Activated effector memory CD4-positive, alpha-beta T cell treated with Interleukin-2 at 50 U/mL for 16 hours (primary cell): ENCODE measurements at places on chromosomes 11 and 22.

DNA sequence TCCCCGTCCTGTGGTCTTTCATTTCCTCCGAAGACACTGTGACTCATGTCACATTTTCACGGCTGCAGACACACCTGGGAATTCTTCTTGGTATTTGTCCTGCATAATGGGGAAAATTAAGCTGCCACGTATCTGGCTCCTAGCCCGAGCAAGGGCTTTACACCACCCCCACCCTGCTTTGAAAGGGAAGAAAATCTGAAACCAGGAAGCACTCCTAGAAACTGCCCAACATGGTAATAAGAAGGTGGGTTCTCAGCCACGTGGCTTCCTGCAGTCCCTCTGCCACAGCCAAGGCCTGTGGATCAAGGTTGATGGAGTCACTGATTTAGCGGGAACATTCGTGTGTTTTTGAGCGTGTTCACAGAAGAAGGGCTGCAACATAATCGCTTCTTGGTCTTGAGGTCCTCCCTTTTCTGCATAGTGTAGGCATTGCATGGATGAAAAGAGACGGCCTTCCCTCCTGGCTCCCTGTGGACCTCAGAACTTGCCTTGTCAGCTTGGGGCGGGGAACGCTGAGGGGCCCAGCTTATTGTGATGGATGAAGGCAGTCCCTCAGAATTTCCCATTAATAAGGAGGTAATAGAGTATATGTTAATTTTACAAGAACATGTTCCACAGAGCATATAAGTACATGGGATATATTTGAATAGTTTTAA lies 292.0 kb downstream of the NTM start:
- DNase-seq, result no peak

- no peak for DNase-seq
These were observed 40.7 kb downstream of the ARFGAP3 start for GRCh38 chr22:42816336-42816735.

DNA sequence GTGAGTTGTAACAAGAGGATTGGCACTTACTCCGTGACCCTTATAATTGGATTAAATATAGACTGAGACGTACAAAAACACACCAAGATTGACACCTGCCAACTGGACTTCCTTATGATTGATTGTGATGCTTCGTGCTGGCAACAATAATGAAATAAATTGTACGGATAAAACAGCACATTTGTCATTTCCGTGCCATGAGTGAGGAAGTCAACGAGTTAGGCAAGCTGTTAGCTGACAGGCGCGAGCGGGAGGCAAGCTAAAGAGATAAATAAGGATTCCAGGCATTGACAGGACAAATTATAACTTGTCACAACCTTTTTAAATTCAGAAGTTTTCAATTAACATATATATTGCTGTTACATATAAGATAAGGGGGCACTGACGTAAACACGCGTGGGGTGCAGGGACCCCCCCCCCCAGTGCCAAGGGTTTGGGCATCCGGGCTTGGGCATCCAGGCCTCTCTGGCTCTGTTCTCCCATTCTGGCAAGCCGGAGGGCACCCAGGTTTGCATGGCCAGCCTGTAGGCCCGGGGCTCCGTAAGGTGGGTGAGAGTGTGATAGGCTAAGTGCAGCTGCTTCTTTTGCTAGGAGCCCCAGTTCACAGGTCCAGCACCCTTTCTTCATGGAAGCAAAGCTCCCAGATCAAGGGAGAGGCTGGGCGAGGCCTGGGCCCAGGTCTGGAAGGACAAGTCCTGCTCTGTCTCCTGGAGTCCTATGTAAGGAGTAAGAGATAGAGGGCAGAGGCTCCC lies 11.2 kb upstream of the PAX6 start:
- DNase-seq, result no peak

DNA sequence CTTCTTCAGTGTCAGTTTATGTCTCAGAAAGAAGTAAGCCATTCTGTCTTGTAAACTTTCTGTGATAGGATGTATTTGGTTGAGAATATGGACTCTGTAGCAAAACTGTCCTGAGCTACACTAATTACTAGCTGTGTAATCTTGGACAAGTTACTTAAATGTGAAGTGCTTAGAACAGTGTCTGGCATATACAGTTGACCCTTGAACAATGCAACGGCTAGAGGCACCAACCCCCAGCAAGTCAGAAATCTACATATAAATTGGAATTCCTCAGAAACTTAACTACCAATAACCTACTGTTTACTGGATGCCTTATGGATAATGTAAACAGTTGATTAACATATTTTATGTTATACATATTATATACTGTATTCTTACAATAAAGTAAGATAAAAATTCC lies 68.7 kb upstream of the GRK2 start:
- DNase-seq, result no peak

DNA sequence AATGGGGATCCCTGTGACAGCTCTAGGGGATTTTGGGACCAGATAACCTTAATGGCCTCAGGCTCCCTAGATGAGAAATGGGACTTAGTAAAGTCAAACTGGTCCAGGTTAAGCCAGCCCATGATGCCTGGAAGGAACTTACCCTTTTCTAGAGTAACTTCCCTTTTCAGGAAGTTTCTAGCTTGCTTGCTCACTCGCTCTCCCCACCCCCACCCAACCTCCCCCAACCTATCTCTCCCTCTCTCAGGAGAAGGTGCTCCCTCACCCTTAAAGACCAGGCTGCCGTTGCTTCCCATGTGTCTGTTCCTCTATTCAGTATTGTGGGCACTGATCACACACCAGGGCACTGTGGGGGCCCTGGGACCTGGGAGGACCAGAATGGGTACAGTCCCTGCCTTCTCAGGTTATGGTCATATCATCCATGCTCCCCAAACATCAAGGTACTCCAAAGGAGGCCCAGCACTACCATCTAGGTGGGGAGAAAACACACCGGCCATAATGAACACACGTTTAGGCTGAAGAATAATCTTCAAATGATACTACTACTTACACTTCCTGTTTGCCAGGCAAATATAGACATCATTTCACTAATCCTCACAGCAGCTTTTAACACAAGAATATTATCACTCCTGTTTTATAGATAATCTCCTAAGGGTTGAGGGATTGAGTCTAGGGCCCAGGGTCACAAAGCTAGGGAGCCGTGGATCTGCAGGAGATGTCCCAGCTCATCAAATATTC lies 18.2 kb downstream of the KCNQ1OT1 start:
- no peak for DNase-seq

DNA sequence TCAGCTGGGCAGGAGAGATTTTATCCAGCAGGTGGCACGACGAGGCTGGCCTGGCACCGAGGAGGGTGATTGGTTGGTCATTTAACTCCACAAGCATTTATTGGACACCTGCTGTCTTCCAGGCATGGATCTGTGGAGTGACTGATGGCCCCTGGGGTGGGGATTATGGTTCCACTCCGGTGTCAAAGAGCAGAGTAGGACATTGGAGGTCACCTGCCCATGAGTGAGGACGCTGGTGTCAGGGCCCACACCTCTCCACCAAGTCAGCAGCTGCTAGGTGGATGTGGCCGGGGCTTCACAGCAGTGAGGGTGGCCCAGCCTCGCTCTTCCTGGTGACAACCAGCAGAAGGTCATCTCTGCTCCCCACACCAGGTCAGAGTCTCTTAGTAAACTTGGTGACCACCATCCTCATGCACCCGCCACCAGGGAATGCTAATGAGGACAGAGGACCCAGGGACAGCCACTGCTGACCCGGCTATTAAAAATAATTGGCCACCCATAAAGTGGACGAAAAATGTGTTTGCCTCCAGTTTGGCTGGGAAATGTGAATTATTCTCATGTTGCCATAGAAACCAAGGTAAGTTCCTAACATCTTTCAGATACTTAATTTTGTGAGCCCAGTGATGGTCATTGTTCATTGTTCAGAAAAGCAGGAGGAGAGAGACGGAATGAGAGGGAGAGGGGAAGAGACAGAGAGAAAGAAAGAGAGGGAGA lies 428.7 kb downstream of the TBC1D22A start:
- DNase-seq, result no peak

- DNase-seq, result no peak
These were observed 5.4 kb upstream of the OR56A4 start for GRCh38 chr11:6012035-6012668.

GRCh38 chr11:36086366-36086765 lies 142.5 kb downstream of the LDLRAD3 start:
- no peak for DNase-seq

- DNase-seq, result no peak
These were observed 33.0 kb downstream of the MCHR1 start for GRCh38 chr22:40712311-40712710.

DNA sequence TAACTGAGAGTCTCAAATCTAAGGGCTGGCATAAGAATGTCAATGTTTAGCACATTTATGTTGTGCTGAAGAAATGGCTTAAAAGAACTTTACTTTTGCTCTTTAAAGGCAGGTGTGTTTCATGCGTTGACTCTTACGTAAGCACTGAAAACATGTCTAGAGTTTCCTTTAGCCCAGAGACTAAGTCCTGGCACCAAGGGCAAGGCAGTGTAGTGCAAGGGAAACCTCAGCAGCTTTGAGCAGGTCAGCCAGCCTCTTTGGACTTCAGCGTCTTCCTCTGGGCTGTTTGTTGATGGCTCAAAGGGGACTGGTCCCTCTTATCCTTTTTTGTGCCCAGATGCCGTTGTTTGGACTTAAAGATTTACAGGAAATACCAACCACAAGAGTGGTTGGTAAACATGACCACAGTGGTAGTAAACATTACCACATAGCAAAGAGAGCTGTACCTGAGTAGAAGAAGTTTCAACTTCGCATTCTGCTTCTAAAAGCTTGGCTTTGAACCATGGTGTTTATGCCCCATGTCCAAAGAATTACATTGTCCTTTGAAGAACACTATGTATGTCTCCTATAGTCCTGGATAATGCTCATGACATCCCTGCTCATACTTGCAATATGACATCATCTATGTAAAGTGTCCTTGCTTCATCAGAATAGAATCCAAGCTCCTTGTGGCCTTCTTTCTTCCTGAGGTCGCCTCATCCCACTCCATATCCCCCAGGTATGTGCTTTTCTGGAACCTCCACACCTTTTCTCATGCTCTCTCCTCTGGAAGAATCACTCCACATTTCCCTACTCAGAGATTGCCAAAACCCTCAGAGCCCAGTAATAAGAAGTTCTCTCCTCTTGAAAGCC lies 23.5 kb downstream of the TENM4 start:
- no peak for DNase-seq

DNA sequence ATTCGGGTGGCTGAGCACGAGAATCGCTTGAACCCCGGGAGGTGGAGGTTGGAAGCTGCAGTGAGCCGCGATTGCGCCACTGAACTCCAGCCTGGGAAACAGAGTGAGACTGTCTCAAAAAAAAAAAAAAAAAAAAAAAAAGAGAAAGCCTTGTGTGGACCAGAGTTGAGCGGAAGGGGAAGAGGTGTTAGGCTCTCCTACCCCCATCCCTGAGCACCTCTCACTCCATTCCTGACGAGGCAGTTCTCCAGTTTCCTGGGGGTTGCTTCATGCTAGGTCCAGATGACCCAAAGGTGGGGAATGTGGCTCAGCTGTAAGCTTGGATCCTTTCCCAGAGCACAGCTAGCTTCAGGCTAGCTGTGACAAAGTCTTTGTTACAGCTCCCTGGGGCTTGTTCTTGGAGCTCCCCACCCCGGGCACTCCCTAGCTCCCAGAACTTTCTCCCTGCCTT lies 8.8 kb upstream of the DNAL4 start:
- DNase-seq, result no peak

- DNase-seq, result no peak
These were observed 13.1 kb downstream of the MLC1 start for GRCh38 chr22:50072167-50072555.

GRCh38 chr22:43440556-43440955 lies 28.7 kb downstream of the MPPED1 start:
- DNase-seq, result no peak

DNA sequence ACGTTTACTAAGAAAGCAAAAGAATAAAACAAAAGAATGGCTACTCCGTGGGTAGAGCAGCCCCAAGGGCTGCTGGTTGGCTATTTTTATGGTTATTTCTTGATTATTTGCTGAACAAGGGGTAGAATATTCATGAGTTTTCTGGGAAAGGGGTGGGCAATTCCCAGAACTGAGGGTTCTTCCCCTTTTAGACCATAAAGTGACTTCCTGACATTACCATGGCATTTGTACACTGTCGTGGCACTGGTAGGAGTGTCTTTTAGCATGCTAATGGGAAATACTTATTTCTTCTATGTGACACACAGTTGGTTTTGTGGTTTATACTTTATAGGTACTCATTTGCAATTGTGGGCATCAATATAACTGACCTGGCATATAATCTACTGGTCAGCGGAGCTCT lies 56.3 kb downstream of the SLN start:
- DNase-seq, result no peak

GRCh38 chr22:24433828-24434470 lies 6.5 kb downstream of the ADORA2A start:
- no peak for DNase-seq
